Osteoblast (primary cell): ENCODE measurements at places on chromosomes 11 and 22. TPM values are rescaled to one million over a fixed set of nuclear protein-coding genes. Genes with fewer than 3 reads are reported as not detected.

DNA sequence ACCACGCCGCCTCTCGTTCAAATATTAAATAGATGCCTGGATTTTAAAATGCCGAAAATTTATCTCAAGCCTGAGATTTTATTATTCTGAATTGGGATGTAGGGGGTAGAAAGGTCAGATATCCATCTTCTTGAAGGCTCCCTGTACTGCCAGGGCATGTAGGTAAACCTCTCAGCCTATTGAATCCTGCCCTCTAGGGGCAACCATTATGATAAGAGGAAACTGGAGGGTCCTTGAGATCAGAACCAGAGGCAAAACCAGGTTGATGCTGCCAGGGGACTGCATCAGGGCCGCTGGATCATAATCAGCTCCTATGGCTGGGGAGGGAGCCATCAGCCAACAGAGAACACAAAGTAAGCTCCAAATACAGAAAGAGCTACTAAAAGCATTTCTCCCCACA, 92.4 kb downstream of the KCNC1 start:
- DNase-seq = no peak

GRCh38 chr11:35271031-35271430, 132.1 kb downstream of the CD44 start:
- no peak for DNase-seq

KRTAP5-2 gene
- not detected in 2 replicates for total RNA-seq

DNA sequence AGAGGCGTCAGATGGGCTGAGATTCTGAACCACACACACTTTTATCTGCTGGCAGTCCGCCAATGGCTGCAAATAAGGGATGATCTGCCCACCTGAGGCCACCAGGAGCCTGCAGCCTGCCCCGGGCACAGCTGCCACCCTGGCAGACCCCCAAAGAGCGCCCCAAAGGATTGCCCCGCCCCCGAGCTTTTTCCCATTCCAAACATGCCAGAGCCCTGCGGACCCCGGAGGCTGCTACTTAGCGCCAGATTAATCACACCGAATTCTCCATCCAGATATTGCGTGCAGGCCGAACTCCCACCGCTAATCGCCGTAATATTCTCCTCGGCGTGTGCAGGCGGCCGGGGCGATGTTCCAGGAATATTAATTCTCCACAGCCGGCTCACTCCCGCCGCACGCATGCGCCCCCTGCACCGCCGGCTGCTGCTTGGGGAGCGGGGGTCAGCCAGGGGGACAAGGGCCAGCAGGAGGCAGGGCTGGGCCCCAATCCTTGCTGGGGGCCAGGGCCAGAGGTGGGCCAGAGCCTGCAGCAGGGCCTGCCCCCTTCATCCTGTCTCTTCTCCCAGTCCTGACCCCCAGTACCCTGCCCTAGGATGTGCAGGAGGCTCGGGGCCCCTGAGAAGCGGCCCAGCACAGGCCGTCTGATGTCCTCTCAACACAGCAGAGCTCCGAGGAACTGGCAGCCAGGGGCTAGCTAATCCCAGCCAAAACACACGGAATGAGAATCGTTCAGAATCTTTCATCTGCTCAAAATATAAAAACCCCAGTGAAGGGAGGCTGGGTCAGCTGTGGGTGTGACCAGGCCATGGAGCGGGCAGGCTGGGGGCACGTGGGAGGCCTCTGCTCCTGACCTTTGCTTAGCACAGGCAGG, 19.5 kb upstream of the TCF20 start:
- DNase-seq = no peak

- no peak for DNase-seq
Measured at GRCh38 chr22:26170795-26171580, 1.7 kb downstream of the SEZ6L start.

DNA sequence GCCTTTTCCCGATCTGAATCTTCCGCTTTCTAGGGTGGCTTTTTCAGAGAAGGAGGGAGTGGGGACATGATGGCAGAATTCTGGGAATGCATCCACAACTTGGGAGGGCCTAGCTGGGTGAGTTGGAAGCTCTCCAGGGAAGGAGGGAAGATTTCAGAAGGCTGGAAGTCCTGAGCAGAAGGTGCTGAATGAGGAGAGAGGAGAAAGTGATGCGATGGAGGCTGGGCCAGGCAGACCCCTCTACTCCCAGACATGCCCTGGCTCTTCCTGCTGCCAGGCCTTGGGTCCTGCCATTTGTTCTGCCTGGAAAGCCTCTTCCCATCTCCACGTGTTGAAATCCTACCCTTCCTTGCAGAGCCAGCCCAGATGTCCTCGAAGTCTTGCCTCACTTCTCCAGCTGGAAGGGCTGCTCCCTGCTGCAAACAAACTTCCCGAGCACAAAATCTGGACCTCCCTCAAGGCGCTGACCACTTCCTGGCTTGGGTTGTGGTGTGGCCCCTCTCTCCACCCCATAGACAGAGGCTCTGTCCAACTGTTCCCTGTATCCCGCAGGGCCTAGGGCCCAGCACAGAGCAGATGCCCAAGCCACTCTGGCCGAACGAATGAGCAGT, 16.8 kb downstream of the LRRC32 start:
- peak; percentile 92 for DNase-seq

GRCh38 chr22:19882446-19883381, 28.0 kb upstream of the GNB1L start:
- DNase-seq = peak; percentile 44

DMC1 gene
- total RNA-seq = 2.7 and 3.3 TPM in 2 replicates

- no peak for DNase-seq
Measured at GRCh38 chr11:58807343-58807742, 37.2 kb downstream of the GLYATL2 start.

GRCh38 chr11:111047374-111047773, 198.2 kb upstream of the POU2AF2 start:
- no peak for DNase-seq

- DNase-seq = peak; percentile 68
Measured at GRCh38 chr11:96279018-96279895, 63.7 kb downstream of the MAML2 start.

PHETA2 gene
- total RNA-seq = 23.9 and 26.2 TPM in 2 replicates

DNA sequence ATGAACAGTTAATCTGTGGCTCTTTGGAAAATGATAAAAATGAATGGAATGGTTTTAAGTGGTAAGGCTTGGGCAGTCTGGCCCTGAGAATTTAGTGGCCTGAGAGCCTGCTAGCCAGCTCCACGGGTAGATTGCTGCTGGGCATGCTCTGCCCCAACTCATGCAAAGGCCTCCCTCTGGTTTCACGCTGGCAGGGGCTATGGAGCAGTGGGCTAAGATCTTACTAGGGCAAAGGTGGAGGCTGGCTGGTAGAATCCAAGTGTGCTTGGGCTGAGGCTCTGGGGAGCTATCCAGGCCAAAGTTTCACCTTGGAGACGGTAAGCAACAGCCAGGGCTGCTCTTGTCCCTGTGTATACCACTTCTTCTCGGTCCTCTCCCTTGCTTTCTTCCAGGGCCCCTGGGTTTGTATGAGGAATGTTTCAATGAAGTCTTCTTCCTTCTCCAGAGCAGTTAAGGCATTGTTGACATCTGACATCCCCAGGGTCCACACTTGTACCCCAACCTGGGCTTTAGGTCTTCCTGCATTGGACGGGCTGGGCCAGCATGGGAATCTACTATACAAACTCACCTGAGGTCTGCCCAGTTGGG, 27.4 kb downstream of the UBE2L3 start:
- peak; percentile 78 for DNase-seq

GRCh38 chr22:40982482-40983385, 31.6 kb downstream of the RBX1 start:
- no peak for DNase-seq

DNA sequence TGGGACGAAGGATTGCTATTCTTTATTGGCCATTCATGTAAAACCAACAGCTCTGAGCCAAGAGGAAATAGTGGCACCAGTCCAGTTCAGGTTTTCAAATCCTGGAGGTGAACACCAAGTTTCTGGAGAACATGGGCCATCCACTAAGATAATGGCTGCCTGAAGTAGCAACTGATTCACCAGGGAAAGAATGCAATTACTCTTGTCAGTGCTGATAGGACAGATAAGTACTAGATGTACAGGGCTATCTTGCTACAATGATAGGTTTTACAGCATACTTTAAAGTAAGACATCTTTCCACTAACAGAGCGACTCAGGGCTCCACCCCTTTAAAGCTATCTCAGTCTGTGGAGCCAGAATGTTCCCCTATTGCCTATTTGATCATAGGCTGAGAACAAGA, 36.8 kb upstream of the APOA1 start:
- DNase-seq = peak; percentile 63

- peak; percentile 85 for DNase-seq
Measured at GRCh38 chr22:18060646-18061620, 16.9 kb upstream of the PEX26 start.

DNA sequence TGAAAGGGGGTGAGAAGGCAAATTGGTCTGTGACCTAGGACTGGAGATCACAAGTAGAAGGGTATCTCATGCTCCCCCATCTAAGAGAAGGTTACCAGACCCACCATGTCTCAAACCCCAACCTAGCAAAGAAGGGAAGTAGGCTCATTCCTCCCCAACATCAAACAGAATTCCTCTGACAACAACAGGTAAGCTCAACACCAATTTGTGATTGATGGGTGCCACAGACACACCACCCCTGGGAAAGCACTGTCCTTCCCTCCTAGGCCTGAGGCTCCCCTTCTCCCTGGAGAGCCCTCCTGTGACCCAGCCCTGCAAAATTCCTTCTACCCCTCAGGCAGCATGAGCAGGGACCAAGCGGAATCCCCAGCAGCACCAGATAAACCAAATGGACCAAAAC, 154.3 kb downstream of the BUD13 start:
- no peak for DNase-seq

H19 gene
- total RNA-seq = 4.3 and 9.4 TPM in 2 replicates

PDE3B gene
- total RNA-seq = under 0.01 and 0.36 TPM in 2 replicates

GRCh38 chr11:90809581-90809980, 586.7 kb upstream of the CHORDC1 start:
- DNase-seq = no peak

BEST1 gene
- total RNA-seq = 5.6 and 8.0 TPM in 2 replicates

GRCh38 chr22:20080776-20081654, 974 bp downstream of the DGCR8 start:
- peak; percentile 91 for DNase-seq

DNA sequence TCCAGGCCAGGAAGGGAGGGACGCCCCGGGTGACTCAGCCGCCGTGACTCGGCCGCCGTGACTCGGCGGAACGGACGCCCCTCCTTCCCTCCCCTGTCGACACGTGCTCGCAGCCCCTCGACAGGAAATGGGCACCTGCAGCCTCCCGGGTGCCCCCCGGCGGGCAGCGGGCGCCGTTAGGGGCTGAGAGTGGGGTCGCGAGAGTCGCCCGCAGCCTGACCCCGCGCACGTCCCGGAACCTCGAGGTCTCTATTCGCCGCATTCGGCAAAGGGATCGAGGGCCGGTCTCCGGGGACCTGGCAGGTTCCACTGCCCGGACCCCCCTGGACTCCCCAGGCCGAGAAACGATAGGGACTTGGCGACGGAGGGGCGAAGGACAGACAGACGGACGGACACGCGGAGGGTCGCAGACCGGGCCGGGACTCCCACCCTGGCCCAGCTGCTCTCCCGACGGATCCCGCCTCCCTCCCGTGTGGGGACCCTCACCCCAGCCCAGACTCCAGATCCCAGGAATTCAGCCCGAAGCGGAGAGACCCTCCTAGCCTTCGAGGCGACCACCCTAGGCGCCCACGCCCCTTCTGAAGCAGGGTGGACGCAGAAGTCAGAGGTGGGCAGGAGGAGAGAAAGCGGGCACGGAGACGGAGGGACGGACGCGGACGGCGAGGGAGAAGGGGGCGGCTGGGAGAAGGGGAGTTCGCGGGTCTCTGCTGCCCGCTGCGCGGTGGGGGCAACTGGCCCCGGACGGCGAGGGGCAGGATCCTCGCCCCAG, 648 bp downstream of the FOSL1 start:
- peak; percentile 97 for DNase-seq

DNA sequence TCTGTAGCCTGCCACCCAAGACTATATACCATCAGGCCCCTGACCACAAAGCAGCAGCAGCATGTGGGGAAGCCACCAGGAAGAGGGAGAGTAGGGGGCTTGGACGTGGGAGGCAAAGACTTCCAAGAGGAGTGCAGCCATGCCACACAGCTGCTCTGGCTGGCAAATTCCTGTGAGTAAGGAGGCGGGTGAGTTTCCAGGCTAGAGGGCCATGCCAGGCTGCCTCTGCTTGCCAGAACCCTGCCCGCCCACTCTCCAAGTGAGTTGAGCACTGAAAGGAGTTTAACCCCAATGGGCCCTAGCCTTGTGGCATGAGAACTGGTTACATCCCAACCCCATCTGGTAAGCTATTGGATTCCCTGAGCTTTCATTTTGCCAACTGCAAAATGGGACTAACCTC, 4.7 kb upstream of the DGAT2 start:
- no peak for DNase-seq

- no peak for DNase-seq
Measured at GRCh38 chr11:58446294-58446693, 4.3 kb upstream of the OR5B12 start.

LDHAL6A gene
- not detected in 2 replicates for total RNA-seq

- no peak for DNase-seq
Measured at GRCh38 chr22:39937906-39938305, 22.3 kb upstream of the TMA7B start.

FAM180B gene
- not detected in 2 replicates for total RNA-seq

DNA sequence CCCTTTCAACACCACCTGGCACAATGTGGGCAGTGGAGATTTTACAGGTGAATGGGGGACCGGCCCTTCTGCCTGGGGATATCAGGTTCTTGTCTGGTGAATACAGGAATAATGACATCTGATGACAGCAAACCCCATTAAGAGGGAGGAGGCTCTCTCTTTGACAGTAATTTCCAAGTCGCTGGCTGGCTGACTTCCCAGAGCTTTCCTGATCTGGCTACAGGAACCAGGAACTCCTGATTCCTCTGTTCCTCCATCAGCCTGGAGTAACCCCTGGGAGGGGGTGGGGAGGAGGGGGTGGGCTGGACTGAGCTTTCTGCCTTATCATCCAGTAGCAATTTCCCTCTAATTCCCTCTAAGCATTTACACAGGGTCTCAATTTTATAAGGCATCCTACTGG, 3.7 kb upstream of the MIEF1 start:
- DNase-seq = no peak

GRCh38 chr11:12831471-12832202, 157.4 kb downstream of the TEAD1 start:
- DNase-seq = no peak

DNA sequence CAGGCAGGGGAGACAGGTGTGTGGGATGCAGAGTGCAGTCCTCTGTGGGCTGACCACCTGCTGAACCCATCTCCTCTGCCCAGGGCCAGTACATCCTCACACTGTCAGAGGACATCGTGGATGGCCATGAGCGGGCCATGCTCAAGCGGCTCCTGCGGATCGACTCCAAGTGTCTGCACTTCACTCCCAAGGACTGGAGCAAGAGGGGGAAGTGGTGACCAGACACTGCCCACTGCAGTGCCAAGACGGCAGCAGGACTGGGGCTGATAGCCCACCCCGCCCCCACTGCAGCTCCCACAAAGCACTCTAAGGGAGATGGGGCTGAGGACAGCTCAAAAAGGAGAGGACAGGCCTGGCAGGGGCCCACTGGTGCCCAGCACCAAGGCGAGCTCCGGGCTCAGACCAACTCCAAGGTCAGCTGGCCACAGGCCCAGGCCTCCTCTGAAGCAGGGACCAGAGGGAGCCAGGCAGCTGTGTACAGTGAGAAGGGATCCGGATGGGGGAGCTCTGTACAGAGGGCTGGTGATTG, 1.6 kb downstream of the RNASEH2C start:
- DNase-seq = no peak

TCF20 gene
- 30.9 and 35.1 TPM in 2 replicates for total RNA-seq
